ENCODE measurements at places on chromosomes 12 and 14. TPM values are rescaled to one million over a fixed set of nuclear protein-coding genes. Genes with fewer than 3 reads are reported as not detected.

TPPP2 gene
- not detected for total RNA-seq

ENO2 gene
- total RNA-seq, result 10.9 TPM

TSHR gene
- 0.48 TPM for total RNA-seq

APOLD1 gene
- 5.5 TPM for total RNA-seq

ADGRD1 gene
- 9.4 TPM for total RNA-seq

TSPAN9 gene
- total RNA-seq, result 7.3 TPM

PPM1H gene
- total RNA-seq, result 0.37 TPM

SCN8A gene
- 6.8 TPM for total RNA-seq

TXNDC16 gene
- total RNA-seq, result 5.6 TPM

PMCH gene
- not detected for total RNA-seq

CCDC38 gene
- total RNA-seq, result not detected

MIS18BP1 gene
- total RNA-seq, result 23.5 TPM

CLEC1B gene
- total RNA-seq, result not detected

OVCH1 gene
- not detected for total RNA-seq

GAPDH gene
- total RNA-seq, result 1,845 TPM

HOXC4 gene
- total RNA-seq, result not detected

ALX1 gene
- not detected for total RNA-seq

TAS2R43 gene
- 2.5 TPM for total RNA-seq

EML5 gene
- 2.1 TPM for total RNA-seq

CRIP2 gene
- total RNA-seq, result 26.0 TPM

DPPA3 gene
- not detected for total RNA-seq
